ENCODE measurements at places on chromosomes 5 and 9.

DNA sequence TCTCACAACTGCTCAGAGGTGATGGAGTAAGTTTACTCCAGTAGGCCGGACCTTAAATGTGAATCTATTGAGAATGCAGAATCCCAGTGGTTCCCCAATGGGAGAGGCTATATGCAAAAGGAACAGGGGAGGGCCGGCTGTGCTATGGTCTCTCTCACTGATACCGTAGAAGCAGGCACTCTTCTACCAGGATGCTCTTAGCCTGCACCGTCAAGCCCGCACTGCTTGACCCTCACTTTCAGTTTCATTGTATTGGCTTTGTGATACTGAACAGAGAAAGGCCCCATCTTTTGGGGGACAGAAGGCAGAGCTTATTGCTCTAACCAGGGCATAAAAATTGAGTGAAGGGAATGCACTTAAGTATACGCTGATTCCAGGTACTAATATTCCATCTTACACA lies 615.0 kb upstream of the RGMB start:
- no peak for DNase-seq

DNA sequence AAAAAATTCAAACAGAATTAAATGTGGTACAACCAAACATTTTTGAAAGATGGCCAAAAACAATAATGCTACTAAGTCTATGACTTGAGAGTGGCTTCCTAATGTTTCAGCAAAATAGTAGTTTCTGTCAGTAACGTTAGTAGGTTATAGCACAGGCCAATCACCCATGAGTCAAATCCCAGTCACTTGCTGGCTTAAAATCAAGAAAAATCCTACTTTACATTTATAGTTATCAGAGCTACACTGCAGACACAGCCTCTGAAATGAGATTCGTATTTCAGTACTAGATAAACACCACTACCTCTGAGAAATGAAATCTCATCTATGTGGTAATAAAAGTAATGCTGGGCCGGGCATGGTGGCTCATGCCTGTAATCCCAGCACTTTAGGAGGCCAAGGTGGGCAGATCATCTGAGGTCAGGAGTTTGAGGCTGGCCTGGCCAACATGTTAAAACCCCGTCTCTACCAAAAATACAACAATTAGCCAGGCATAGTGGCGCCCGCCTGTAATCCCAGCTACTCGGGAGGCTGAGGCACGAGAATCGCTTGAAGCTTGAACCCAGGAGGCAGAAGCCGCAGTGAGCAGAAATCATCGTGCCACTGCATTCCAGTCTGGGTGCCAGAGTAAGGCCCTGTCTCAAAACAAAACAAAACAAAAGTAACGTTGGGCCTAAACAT lies 6.1 kb downstream of the ZDHHC21 start:
- no peak for DNase-seq

DNA sequence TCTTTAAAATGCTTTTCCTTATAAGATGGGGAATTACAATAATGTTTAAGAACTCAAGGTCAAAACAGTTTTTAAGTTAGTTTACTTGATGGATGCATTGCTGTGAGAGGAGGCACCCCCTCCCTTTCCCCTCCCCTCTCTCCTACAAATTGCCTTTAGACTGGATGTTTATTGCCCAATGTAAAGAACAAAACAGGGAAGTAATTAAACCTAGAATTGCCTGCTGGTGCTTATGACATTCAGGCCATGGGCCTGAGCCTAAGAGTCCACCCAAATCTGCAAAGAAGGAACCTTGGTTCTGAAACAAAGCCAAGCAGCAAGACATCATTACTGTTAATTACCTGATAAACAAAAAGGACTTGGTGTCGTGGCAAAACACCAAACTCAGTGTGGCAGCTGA lies 630.3 kb downstream of the ISL1 start:
- no peak for DNase-seq

DNA sequence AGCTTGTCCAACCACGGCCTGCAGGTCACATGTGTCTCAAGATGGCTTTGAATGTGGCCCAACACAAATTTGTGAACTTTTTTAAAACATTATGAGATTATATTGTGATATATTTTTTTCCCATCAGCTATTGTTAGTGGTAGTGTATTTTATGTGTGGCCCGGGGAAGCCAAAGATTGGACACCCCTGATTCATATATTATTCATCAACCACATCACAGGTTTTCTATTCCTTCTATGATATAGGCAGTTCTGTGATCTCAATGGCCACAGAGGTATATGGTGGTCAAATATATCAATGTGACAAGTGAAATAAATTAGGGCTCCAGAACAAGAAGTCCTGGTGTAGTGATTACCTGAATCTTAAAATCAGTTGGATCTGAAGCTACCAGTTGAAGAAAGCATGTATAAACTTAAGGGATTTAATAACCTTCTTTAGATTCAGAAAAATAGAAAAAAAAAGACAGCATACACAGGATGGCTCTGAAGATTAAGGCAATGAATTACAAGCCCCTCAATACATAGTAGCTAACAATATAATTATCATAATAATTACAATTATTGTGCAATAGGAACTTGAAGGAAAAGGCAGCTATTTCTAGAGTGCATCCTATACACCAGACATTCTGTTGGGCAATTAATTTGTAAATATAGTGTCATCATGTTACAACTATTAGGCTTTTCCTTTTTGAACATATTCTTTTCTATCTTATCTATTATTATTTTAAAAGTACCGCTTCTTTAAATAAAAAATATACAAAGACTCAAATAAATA lies 530.4 kb upstream of the PTPRD start:
- no peak for DNase-seq

DNA sequence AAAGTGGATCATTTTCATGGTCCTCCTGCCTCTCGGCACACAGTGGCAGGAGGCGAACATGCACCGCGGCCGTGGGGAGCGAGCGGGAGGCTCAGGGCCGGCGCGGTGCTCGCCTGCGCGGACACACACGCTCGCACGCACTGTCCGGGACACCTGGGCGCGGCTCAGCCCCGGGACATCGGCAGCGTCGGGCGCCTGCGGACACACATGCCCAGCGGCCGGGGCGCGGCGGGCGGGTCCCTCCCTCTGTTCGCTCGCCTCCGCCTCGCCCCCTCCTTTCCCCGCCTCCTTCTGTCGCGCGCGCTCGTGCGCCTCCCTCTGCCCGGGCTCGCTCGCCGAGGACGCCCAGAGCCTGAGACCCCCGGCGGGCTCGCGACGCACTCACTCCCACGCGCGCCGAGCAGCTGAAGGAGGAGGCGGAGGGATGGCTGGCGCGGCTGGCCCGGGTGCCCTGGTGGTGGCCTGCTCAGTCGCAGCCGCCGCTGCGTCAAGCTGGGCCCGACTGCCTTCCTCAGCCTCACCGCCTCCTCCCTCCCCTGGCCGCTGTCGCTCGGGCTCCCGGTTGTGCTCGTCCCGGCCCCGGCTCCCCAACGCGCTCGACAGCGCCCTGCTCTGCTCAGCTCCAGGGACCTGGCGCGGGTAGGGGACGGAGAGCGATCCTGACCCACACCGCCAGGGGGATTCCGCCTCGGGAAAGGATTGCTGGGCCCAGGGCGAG lies at the start of gene FRMD3:
TSS of gene FRMD3 (minus strand) at position 230 of the 718 bp plus-strand sequence. CDS start at position 60, 170 bp downstream.
- DNase-seq = peak; percentile 91

DNA sequence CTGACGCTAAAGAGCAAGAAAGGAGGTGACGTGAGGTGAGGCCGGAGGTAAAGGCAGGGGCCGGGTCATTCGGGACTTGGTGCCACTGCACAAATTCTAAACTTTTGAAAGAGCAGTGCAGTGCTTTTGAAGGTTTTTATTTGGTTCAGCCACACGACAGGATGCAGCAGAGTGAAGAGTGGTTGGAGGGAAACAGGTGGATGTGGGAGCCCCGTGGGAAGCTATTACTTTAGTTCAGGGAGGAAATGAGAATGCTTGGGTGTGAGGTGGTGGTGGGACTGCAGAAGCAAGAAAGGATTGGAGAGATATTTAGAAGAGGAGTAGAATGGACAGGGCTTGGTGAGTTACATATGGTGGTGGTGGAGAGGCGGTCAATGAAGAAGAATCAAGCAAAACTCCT lies 64.7 kb upstream of the ITGA2 start:
- no peak for DNase-seq

DNA sequence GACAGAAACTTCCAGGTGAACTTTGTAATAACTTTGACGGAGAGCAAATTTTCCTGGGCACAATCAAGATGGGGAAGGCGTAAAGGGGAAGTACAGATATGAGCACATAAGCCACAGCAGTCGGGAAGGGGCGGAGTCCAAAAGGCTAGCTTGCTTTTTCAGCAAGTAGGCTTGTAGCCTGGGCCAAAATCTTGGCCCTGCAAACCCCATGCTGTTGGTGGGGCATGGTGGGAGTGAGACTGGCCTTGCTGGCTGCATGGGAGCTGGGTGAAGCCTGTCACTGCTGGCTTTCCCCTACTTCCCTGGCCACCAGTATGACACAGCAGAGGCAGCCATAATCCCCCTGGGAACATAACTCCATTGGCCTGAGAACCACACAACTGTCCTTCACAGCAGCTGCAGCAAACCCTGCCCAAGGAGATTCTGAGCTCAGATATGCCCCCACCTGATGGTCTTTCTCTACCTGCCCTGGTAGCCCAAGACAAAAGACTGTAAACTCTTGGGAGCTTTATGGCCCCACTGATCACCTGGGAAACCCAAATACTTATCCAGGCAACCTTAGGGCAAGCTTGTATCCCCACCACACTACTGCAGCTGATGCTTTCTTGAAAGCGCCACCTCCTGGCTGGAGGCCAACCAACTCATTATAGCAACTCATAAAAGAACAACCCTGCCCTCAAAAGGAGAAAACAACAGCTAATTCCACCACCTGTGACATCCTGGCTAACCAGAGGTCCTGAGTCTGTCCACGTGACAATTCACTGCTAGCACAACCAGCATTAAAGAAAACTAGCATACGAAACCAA lies 24.0 kb downstream of the DCTN4 start:
- peak; percentile 75 for DNase-seq

- peak; percentile 49 for DNase-seq
These were observed 5.7 kb upstream of the EGFL7 start for GRCh38 chr9:136656795-136657611.

- DNase-seq = no peak
These were observed 443.9 kb downstream of the TAF11L14 start for GRCh38 chr5:18078157-18078556.

GRCh38 chr9:127735530-127736185 lies 564 bp upstream of the TOR2A start:
- DNase-seq = no peak

DNA sequence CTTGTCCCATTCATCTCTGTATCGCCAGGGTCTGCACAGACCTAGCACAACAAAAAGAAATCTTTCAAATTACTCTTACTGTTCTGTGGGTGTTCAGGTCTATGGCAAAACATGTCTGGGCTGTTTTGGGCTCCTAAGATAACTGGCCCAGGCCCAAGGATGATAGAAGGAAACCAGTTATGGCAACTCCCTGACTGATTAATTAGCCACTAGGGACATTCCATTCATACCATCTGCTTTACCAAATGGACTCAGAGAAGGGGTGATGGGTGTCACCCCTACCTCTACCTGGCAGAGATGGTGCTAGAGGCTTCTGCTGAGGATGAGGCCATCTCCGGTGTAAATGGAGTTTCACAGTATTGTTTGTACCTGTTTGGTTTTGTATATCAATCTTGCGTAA lies 1.9 kb downstream of the SLC31A2 start:
- DNase-seq = no peak

DNA sequence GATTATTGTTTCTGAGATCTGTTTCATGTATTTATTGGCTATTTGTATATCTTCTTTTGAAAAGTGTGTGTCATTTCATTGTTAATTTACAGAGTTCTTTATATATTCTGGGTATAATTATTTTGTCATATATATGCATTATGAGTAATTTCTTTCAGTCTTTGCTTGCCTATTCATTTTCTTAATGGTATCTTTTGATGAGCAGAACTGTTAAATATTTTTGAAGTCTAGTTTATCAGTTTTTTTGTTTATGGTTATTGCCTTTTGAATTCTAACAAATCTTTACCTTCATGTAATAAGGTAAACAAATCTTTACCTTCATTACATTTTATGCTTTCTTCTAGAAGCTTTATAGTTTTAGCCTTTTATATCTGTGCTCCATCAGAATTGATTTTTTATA lies 66.4 kb downstream of the CSNK1G3 start:
- no peak for DNase-seq

GRCh38 chr9:15332939-15333338 lies 25.9 kb upstream of the TTC39B start:
- DNase-seq = no peak

GRCh38 chr5:43839218-43839617 lies 236.2 kb downstream of the NNT start:
- DNase-seq = no peak

DNA sequence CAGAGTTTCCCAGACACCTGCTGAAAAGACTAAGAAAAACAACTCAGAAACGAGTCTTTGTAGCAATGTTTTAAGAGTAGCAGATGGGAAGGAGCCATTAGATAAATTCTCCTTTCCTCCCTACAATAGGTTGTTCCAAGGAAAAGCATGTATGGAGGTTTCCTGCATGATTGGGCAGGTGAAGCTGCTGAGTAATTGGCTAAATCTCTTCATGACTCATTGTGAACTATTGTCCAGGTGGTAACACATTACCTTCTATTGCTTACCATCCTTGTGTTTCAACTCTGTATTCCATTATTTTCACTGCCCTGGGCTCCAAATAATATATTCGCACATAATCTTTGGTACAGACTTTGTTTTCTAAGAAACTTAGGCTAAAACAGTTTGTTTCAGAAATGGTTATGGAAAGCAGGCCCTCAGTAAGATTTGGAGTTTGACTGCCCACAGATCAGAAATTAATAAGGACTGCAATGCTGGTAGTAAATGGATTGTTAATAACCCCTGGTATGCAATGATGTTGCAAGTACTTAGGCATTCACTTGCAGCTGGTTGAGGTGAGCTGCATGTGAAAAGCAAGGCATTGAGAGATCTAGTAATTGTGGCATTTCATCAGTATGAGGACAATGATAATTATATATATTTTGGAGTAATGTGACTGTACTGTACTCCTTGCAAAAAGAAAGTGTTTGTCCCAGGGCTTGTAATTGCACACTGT lies 281.4 kb upstream of the VLDLR start:
- no peak for DNase-seq

- DNase-seq = no peak
These were observed 126.9 kb downstream of the NTRK2 start for GRCh38 chr9:84796404-84796803.

DNA sequence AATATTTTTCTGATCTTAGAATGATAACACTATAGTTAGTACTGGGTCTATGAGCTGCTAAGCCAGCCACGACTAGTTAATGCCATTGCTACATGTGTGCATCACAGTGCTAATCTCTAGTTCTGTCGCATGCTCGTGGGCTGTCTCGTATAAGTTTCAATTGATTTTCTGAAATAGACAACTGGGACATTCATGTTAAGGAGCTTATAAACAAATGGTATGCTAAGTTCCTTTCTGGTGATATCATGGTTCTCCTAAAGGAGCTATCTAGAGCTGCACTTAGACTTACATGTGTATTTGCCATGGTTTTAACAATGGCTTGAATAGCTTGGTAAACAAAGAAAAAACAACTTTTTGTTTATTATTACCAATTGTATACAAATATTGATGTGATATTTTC lies 46.2 kb downstream of the F2RL2 start:
- no peak for DNase-seq

- peak; percentile 48 for DNase-seq
These were observed 28.1 kb upstream of the PIK3R1 start for GRCh38 chr5:68187268-68188055.

Measured in Right ventricle myocardium superior (tissue), 1 donor.